Stimulated activated CD4-positive, alpha-beta T cell treated with anti-CD3 and anti-CD28 coated beads, Interleukin-15, amount 100 ng/mL, for 1 hour (primary cell): ENCODE measurements at places on chromosomes 12 and 14.

- DNase-seq: no peak
These were observed 49.0 kb upstream of the A2ML1 start for GRCh38 chr12:8773461-8773860.

GRCh38 chr12:125171267-125171666 is 106.0 kb downstream of the AACS start:
- no peak for DNase-seq

DNA sequence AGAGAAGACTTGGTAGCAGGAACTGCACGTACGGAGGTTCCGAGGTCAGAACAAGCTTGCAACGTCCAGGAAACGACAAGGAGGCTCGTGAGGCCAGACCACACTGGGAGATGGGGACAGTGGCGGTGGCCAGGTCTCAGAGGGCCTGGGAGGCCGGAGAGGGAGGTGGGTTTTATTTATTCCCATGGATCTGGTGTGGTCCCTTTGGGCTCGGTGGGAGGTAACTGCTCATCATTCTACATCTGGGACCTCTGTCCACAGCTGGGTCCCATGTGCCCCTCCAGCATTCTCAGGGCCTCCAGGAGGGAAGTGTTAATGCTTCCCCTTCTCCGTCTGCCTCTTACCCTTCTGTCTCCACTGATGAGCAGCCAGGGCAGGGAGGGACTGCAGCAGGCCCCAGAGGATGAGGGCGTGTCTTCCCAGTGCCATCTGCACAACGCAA is 35.7 kb upstream of the NCOR2 start:
- DNase-seq: no peak

GRCh38 chr14:43503508-43503907 is 1003.6 kb downstream of the FSCB start:
- DNase-seq: no peak

DNA sequence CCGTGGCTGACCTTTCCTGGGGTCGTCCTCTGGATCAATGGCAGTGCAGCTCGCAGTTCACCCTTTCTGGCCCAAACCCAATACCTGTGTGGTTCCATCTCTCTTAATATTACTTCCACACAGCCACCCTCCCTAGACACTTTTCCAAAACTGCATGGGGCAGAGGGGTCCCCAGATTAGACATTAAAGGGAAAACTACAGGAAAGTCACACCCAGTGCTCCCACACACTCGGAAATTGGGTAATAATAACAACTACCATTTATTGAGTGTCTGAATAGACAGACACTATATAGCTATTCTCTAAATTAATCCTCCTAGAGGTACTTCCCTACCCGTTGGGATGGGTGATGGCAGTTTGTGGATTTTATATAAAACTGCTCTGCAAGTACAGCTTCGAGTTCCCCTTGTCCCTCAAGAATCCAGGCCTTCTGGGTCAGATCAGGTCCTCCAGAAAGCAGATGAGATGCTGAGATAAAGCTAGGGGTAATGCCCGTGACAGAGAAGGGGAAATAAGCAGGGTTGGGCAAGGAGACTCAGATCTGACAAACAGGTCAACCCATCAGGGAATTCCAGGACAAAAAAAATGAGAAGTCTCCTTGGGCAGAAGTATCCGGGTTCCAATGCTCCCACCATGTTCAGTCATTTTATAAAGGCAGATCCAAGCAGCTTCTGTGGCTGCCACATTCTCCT is 795 bp upstream of the PXN start:
- DNase-seq: no peak

- no peak for DNase-seq
These were observed 18.6 kb downstream of the GSTZ1 start for GRCh38 chr14:77339407-77339806.

DNA sequence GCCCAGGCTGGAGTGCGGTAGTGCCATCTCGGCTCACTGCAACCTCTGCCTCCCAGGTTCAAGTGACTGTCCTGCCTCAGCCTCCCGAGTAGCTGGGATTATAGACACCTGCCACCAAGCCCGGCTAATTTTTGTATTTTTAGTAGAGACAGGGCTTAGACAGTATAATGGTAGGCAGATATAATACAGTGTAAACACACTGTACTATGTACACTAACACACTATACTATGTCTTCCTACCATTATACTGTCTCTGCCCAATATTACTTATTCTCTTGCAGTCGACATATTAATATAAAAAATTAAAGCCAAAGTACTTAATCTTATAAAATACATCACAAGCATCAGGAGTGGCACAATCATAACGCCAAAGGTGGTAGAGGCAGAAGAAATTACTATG is 15.0 kb downstream of the DTD2 start:
- DNase-seq: no peak
